Erythroblast (primary cell): ENCODE measurements at places on chromosomes 11 and 22.

DNA sequence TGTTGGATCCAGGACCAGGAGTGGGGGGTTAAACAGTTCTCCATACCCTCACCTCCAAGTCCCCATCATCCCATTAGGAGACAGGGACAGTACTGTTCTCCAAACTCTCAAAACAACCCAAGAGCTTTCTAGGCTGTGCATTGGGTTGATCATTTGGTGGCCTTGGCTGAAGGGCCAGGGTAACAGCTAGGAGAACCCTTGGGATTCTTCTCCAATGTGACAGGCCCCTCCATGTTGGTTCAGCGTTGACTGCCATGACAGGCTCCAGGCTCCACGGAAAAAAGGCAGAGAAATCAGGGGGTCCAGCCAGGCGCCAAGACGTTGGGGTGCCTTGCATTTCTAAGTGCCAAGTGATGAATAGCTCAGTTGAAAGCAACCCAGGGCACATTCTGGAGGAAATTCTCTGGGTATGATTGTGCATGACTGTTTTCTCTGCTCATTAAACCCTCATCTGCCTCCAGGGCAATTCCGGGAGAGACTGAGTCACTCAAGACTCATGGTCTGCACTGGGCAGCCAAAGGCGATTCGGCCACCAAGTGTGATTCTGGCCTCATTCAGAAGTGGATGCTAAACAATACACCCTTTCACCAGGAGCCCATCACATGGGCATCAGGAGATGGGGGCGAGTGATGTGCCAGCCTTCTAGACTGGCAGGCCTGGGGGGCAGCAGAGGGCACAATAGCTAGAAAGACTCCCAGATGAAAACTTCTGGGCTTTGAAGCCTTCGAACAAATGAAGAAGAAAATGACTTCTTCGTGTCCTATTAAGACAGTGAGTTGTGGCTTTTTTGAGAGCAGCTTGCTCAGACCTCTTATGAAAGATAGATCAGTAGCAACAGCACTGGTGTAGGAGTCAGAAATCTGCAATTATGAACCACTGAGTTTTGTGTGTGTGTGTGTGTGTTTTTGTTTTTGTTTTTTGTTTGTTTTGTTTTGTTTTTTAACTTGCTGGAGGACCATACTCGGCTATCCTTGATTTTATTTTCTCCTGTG is 27.7 kb downstream of the CD44 start:
- no peak for DNase-seq

GRCh38 chr11:77372726-77373125 is 71.2 kb upstream of the GDPD4 start:
- DNase-seq, result no peak

DNA sequence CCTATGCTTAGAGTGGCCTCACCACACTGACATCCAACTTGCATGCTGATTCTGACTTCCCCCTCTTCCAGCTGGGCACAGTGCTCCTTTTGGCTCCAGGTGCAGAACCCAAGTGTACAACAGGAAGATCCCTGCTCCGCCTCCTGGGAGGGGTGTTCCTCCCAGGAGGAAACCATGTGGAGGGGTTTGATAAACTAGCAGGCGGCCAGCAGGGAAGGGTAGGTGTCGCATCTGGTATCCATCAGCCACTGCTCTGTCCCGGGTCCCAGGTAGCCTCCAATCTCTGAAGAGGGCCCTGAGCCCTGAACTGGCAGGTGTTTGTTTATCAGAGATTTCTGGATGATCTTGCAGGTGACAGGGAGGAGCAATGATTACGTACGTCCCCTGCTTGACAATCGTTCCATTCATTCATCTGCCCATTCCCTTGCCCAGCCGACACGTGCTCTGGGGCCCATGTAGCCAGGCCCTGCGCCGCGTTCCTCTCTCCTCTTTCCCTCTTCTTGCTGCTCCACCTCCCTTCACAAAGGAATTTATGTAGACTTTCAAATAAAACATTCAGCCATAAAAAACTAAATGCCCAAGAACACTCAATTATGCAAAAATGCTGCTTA is 41.2 kb upstream of the MICAL2 start:
- DNase-seq, result no peak

GRCh38 chr11:94722735-94723134 is 45.4 kb upstream of the AMOTL1 start:
- no peak for DNase-seq

DNA sequence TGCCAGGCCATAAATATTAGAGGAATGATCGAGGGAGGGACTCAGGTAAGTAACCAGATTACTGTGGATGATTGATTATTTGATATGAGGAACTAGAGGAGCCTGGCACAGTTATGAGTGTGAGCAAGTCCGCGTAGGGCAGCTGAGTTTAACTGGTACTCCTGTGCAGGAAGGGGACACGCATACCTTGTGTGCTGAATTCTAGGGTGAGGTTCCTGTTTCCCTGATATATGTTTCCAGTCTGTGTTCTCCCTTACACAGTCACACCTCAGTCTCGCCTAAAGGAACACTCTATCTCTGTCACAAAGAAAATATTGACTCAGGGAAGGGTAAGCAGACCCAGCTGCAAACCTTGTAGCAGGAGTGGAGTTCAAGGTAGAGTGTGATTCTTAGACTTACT is 17.4 kb downstream of the SGSM3 start:
- DNase-seq, result no peak

DNA sequence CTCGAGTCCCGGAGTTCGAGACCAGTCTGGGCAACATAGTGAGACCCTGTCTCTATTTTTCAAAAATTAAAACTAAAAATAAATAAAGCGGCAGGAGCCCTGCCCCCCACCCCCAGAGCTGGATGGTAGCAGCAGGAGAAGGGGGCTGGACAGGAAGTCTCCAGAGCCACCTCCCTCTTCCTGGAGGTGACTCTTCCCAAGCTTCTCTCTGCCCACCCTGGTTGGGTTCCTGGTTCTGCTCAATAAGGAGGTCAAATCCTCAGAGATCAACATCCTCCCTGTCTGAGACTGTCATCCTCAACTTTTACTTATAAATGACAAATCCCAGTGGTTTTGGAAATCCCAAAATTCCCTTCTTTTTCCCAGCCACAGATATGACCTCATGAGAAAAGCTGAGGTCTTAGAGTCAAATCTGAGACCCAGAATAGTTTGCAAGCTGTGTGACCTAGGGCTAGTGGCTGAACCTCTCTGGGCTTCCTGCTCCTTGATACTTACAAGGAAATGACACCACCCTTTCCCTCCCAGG is 987 bp downstream of the C1QTNF6 start:
- DNase-seq, result no peak

DNA sequence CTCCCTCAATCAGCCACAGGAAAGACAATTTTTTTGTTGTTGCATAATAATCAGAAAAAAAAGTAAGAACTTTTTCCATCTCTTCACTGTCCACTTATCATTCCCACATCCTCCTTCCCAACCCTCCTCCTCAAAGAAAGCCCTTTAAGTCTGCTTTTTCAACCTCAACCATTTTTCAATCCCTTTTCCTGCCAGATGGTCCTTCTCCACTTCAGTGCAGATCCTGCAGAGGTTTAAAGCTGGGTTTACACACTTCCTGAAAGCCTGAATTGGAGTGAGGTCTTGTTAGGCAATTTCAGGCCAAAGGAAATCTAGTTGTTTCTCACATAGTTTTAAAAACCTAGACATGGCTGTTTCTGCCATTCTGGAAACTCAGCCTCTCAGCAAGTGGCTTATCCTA is 78.3 kb downstream of the RPL27A start:
- no peak for DNase-seq
